GM04504 (cell line): ENCODE measurements at places on chromosomes 6 and 20.

- DNase-seq, result no peak
These were observed 11.8 kb upstream of the FAM184A start for GRCh38 chr6:119090256-119090655.

GRCh38 chr6:7976485-7977056 is 66.0 kb upstream of the TXNDC5 start:
- DNase-seq, result no peak

GRCh38 chr6:158575550-158575949 is 15.7 kb downstream of the TMEM181 start:
- no peak for DNase-seq

GRCh38 chr20:44187772-44188709 is 1.1 kb upstream of the JPH2 start:
- peak; percentile 73 for DNase-seq

- peak; percentile 97 for DNase-seq
These were observed 45.1 kb upstream of the PNRC1 start for GRCh38 chr6:89035252-89036101.

DNA sequence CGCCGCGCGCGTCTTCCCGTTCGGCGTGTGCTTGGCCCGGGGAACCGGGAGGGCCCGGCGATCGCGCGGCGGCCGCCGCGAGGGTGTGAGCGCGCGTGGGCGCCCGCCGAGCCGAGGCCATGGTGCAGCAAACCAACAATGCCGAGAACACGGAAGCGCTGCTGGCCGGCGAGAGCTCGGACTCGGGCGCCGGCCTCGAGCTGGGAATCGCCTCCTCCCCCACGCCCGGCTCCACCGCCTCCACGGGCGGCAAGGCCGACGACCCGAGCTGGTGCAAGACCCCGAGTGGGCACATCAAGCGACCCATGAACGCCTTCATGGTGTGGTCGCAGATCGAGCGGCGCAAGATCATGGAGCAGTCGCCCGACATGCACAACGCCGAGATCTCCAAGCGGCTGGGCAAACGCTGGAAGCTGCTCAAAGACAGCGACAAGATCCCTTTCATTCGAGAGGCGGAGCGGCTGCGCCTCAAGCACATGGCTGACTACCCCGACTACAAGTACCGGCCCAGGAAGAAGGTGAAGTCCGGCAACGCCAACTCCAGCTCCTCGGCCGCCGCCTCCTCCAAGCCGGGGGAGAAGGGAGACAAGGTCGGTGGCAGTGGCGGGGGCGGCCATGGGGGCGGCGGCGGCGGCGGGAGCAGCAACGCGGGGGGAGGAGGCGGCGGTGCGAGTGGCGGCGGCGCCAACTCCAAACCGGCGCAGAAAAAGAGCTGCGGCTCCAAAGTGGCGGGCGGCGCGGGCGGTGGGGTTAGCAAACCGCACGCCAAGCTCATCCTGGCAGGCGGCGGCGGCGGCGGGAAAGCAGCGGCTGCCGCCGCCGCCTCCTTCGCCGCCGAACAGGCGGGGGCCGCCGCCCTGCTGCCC is 1.1 kb downstream of the SOX4 start:
- DNase-seq, result no peak

- no peak for DNase-seq
These were observed 38.0 kb downstream of the PHIP start for GRCh38 chr6:79040083-79040482.

GRCh38 chr6:155108070-155108820 is 113.1 kb downstream of the TIAM2 start:
- DNase-seq, result no peak

DNA sequence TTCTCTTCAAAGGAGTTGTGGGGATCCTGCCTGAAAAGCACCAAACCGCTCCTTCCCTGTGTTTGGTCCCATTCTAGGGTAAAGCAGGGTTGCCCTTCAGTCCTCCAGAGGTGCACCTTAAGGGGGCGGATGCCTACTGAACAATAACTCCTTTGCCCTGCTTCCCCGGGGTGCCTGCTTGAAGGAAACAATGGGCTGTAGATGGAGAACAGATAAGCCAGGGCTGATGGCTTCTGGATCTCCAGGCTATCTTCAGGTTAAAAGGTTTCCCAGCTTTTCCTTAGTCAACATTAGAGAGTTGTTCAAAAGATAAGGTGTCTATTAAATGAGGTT is 5.4 kb upstream of the PRDM1 start:
- DNase-seq, result no peak

- DNase-seq, result no peak
These were observed 65.8 kb downstream of the ADGRG6 start for GRCh38 chr6:142367501-142368018.

- peak; percentile 72 for DNase-seq
These were observed 94.0 kb upstream of the HIVEP1 start for GRCh38 chr6:11917951-11918738.

DNA sequence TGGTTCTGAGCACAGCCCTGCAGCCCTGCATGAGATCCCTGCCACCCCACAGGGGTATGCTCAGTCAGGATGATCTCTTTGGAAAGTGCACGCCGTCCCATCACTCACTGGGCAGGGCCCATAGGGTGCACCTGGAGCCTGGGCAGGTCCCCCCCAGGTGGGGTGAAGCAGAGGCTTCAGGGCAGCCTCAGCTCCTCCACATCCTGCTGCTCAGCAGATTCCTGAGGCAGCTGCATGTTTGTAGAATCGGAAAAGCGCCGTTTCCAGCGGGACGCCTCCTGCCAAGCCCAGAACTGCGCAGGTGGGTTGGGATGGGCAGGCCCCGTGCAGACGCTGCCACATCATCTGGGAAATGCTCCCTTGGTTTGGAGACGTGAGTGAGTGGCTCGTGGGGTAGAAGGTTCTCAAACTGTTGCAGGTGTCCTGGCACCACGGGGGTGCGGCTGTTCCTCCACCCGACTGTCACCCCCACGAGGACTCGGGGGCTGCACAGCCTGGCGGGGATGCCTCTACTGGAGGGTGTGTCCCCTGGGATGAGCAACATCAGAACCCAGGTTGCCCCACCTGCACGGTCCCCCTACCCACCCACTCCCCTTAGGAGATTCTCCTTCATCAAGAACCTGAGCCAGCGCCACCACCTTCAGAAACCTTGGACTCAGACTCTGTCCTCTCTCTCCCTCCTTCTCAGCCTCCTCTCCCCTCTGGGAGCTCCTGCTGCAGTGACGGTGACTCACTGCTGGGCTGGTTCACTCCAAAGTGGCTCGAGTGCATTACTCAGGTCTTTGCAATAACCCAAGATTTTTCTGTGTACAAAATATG is 334.1 kb downstream of the TAF4 start:
- DNase-seq, result peak; percentile 20

GRCh38 chr6:69915346-69915745 is 49.0 kb downstream of the COL19A1 start:
- no peak for DNase-seq

- no peak for DNase-seq
These were observed 697.8 kb downstream of the KIF16B start for GRCh38 chr20:15875446-15875845.

DNA sequence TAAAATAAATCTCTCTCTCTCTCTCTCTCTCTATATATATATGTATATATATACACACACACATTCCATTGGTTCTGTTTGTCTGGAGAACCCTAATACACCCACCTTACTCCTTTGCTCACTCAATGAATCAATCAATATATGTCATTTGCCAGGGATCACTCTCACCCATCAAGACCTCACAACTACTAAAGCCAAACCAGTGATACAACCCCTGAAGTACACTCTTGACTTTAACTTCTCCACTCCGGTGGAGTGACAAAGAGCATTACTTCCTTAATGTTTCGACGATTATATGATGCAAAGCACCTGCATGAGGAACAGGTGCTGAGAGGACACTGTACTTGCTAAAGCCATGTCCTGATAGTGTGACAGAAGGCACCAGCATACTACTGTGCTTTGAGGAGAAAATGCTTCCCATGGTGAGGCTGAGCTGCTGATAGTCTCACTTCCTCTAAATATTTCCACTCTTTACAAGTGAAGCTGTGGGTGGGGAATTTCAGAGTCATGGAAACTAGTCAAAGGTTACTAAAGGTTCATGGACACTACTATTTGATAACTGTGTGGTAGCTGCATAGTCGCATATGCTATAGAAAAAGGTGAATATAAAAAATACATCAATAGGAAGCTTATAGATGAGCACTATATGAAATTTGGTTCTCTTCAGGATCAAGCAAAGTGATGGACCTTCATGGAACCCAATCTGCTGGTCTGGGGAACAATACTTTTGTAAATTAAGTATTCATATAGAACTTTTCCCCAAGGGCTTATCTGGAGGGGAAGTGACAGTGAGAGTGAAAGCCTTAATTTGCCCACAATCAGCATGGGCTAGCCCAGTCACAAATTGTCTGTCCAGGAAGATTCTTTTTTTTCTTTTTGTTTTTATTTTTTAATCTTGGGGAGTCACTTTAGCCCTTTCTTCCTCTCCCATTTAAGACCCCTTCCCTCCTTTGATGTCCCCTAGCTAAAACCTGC is 141.9 kb upstream of the NEDD9 start:
- no peak for DNase-seq

DNA sequence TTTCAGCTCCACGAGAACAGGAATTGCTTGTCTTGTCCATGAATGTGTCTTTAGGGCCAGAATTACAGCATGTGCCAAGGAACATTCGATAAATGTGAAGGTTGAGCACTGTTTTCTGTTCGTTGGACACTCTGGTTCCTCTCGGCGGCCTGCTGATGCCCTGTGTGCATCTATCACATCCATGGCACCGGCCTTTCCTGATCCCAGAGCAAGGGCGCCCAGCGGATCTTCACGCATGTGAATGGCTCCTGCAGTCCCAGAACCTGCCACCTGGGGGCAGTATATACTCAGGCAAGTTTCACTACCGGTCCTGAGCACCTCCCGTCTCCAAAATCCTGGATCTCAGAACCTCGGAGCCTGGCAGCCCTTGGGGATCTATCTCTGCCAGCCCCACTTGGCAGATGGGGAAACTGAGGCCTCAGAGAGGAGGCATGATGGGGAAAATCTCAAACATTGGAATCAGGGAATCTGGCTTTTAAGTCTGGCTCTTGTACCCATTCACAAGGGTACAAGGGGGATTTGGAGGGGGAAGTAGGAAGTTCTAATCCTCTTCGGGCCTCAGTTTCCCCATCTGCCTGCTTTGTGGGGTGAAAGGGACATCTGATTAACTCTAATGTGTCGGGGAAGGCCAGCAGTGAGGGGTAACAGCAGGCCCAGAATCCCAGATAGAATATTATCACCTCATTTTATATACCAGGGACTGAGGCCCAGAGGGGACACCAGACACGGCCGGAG is 4.3 kb upstream of the CEBPB start:
- DNase-seq, result no peak

- peak; percentile 9 for DNase-seq
These were observed 176.2 kb downstream of the KIF16B start for GRCh38 chr20:16397086-16397485.
